ENCODE measurements at places on chromosomes 2 and 18.
A peak's percentile ranks its signal among the peaks of the same experiment; 100 is the strongest.

- DNase-seq, result peak; percentile 24
Measured at GRCh38 chr2:240997856-240998705, at the start of gene SNED1. SNED1 (plus strand) TSS chr2:240998618; CDS start chr2:240998838, 220 bp downstream.

DNA sequence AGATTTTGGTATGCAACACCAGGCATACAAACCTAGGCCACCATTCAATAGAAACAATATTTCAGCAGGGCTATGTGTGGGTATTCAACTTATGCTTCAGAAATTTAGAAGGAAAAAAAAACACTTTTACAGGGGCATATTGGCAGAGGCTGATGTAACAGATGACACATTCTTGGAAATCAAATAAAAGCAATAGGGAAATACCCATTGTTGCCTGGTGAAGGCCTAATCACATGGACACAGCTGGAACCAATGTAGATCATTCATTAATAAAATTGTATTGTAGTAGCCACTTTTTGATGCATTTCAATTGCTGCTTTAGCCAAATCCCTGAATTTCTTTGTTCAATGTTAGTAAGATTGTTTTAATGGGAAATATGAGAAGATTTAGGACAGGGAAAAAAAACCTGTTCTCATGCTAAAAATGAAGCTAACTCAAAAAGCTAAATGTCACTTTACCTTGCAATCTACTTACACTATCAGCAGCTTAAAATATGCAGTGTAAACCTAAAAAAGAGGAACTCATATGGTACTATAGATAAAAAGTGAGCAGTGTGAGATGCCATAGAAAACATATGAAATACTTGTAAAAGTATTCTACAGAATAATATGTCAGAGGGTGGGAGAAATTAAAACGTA is 289.4 kb downstream of the ZEB2 start:
- DNase-seq, result no peak

DNA sequence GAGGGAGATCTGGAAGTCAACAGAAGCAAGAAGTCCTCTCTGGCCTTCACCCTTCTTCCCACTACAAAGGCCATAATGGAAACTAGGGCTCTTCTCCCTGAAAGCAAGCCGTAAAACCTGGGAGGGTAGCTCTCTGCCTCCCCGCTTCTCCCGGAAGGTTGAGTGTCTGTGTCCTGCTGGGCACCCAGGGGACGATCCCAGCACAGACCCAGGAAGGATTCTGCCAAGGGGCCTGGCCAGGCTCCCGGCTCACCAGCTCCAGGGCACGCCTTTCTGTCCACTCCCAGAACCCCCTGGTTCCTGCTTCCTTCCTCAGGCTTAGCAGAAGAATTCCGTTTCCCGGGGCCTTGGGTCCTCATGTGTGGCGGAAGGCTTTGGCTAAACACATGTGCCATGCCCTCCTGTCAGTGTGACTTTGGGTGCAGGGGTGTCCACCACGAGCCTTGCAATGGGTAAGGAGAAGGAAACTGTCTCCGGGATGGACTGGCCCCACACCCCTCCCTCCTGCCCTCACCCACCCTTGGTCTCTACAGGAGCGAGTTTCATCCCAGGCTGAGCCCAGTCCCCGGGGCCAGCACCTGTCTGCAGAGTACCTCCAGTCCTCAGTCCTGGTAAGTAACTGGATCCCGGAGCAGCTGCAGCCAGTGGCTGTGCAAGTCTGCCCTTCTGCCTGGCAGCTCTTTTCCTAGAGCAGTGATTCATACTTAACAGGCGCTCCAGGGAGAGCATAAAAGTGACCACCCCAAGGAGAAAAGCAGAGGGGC is 135.8 kb downstream of the TPO start:
- no peak for DNase-seq

DNA sequence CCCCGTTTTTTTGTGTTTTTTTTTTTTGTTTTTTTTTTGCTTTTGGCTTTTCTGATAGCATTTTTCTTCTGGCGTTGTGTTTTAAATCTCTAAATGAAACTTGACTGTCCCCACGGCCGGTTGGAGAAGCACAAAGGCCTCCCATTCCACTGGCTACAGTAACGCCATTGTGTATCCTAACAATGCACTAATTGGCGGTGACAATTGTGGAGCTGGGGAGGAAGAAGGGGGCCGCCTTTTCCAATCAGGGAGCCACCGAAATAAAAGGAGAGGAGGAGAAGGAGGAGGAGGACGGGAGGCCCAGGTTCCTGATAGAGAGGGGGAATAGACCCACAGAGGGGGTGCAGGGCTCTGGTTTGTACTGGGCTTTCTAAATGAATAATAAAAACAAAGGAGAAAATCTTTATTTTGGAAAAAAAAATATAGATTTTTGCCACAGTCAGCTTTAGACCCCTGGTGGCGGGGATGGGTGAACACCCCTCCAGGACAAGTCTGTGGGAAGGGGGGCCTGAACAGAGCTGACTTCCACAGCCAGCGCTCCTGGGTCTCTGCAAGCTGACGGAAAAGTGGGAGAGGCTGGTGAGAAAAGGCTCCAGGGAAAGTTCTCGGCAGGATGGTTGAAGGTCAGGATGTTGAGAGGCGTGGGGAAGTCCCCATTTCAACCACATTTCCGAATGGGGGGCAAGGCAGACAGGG is 43.7 kb upstream of the FZD5 start:
- no peak for DNase-seq

GRCh38 chr2:199770716-199771115 is 80.3 kb downstream of the FTCDNL1 start:
- no peak for DNase-seq

DNA sequence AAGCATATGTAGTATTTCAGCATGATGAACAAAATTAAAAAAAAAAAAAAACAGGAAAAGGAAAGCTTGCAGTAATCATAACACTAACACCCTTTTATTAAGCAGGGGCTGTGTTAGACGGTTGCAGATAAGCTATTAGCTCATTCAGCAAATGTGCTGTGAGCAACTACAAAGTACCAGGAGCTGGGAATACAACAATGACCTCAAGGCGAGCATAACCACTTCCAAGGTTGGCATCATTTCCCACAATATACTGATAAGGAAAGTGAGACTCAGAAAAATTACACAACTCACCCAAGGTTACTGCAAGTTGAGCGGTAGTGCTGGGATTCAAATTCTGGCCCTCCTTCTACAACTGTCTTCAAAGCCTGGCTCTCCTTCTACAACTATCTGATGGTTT is 38.2 kb upstream of the ACTR3 start:
- no peak for DNase-seq

DNA sequence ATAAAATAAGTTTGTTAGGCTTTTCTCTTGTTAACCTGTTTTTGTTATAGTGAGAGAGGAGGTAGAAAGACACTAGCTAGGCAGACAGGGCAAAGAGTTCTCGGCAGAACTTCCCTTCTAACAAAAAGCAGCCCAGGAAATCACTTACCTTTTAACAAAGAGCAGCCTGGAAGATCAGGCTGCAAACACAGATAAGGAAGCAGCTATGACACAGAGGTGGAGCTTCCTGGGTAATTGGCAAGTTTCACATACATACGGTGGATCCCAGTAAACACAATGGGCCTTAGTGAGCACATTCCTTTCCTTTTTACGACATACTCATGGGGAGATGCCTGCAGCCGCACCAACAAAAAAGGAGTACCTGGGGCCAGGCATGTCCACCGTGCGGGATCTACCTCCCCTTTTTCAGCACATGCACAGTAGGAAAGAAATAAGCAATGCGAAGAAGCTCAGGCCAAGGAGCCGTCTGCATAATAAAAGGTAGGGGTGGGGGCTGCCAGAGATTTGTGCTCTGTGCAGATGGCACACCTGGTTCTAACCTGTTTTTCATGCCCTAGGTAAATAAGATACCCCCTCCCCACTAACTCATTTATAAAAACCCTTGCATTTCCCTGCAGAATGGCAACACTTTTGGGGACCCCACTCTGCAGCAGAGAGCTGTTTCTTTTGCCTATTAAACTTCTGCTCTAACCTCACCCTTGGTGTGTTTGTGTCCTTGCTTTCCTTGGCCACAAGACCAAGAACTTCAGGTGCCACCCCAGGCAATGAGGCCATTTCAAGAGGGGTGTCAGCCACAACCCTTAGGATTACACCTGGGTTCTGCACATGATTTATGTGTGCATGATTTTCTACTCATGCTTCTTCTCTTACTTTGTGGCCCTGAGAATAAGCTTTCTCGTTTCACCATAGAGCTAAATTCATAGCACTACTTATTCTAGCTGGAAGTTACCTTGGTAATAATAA is 26.5 kb downstream of the MDH1 start:
- no peak for DNase-seq

GRCh38 chr2:67476809-67477790 is 80.0 kb downstream of the ETAA1 start:
- DNase-seq, result no peak

DNA sequence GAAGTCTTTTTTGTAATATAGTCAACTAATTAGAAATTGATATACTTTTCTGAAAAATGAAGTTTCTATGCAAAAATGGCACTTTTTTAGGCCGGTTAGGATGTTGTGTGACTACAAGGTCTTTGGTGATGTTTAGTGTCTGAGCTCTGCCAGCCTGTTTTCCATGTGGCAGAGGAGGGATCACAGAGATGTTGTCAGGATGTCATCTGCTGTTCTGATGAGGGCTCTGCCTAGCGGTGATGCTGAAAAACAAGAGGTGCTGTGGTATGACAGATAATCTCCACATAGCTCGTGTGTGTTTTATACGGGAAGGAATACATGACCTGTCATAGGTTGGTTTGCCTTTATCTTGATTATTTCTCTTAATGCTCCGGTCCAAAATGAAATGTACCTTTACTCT is 12.0 kb upstream of the IAH1 start:
- DNase-seq, result no peak

GRCh38 chr2:237251986-237252385 is 162.0 kb downstream of the COL6A3 start:
- DNase-seq, result no peak

GRCh38 chr2:88058191-88058590 is 2.6 kb upstream of the KRCC1 start:
- no peak for DNase-seq

All from CD4-positive, alpha-beta T cell (primary cell).